Activated naive CD4-positive, alpha-beta T cell treated with anti-CD3 and anti-CD28 coated beads for 36 hours (primary cell): ENCODE measurements at places on chromosomes 7 and 10. TPM values are rescaled to one million over a fixed set of nuclear protein-coding genes. Genes with fewer than 3 reads are reported as not detected.

SLC39A12 gene
- not detected for total RNA-seq

DNA sequence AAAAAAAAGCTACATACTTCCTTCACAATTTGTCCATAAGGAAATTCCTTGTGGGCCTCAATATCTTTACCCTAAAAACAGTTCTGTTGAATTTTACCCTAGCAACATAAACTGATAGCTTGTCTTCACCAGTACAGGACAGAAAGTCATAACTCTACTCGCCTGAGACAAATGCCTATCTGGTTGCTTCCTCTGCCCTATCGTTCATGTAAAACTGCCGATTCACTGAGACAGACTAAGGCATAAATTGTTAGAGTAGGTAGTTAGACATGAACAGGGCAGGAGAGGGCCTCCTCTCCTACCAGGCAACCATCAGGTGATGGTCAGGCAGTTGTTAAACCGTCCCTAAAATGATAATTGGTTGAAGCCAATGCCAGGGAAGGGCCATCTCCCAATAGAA, 25.0 kb downstream of the IFIT3 start:
- no peaks in the 10 kb centered on the region for H3K36me3 ChIP-seq
- peaks cover 34% of the 10 kb centered on the region for H3K4me1 ChIP-seq
- no peak for DNase-seq

GRCh38 chr10:123390874-123391273, 236.7 kb downstream of the BUB3 start:
- peaks cover 1% of the 10 kb centered on the region for H3K36me3 ChIP-seq
- H3K4me1 ChIP-seq = no peaks in the 10 kb centered on the region
- DNase-seq = no peak
- no peaks in the 10 kb centered on the region for H3K27me3 ChIP-seq
- H3K27ac ChIP-seq = no peak overlapping the region
- H3K4me3 ChIP-seq = no peak overlapping the region

ACTL6B gene
- total RNA-seq = not detected

- H3K4me3 ChIP-seq = no peak overlapping the region
- H3K27ac ChIP-seq = no peak overlapping the region
- H3K4me1 ChIP-seq = peaks cover 28% of the 10 kb centered on the region
- peak; percentile 3 for DNase-seq
Measured at GRCh38 chr10:132624847-132625471, 87.4 kb downstream of the INPP5A start.

GRCh38 chr10:121567569-121567968, 30.7 kb downstream of the FGFR2 start:
- no peaks in the 10 kb centered on the region for H3K36me3 ChIP-seq
- H3K4me3 ChIP-seq = no peak overlapping the region
- DNase-seq = no peak
- H3K27me3 ChIP-seq = no peaks in the 10 kb centered on the region
- H3K4me1 ChIP-seq = no peaks in the 10 kb centered on the region
- no peak overlapping the region for H3K27ac ChIP-seq

- no peaks in the 10 kb centered on the region for H3K36me3 ChIP-seq
- no peaks in the 10 kb centered on the region for H3K27me3 ChIP-seq
- no peak overlapping the region for H3K27ac ChIP-seq
- H3K4me3 ChIP-seq = no peak overlapping the region
- no peak for DNase-seq
- H3K4me1 ChIP-seq = no peaks in the 10 kb centered on the region
Measured at GRCh38 chr10:130484468-130485180, 348.4 kb downstream of the GLRX3 start.

DNA sequence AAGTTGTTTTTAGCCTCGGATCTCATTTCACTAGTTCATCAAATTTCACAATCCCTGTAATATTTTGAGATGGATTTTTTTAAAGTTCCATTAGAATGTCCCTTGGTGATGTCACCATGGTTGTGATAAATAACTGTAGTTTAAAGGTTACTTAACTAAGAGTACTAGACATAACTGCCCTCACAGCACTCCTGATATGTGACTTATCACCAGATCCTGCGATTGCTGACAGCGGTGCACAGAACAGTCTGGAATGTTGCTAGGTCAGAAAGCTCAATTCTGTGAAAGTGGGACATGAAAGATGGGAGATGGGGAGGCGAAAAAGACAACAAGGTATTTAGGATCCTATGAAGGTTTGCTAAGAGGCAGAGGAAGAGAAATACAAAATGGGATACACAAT, 40.2 kb downstream of the FAM13C start:
- DNase-seq = no peak
- no peaks in the 10 kb centered on the region for H3K4me1 ChIP-seq
- H3K36me3 ChIP-seq = no peaks in the 10 kb centered on the region

GRCh38 chr7:157274991-157275427, 61.8 kb upstream of the DNAJB6 start:
- H3K4me3 ChIP-seq = no peak overlapping the region
- no peak overlapping the region for H3K27ac ChIP-seq
- DNase-seq = no peak
- peaks cover 16% of the 10 kb centered on the region for H3K4me1 ChIP-seq

DNA sequence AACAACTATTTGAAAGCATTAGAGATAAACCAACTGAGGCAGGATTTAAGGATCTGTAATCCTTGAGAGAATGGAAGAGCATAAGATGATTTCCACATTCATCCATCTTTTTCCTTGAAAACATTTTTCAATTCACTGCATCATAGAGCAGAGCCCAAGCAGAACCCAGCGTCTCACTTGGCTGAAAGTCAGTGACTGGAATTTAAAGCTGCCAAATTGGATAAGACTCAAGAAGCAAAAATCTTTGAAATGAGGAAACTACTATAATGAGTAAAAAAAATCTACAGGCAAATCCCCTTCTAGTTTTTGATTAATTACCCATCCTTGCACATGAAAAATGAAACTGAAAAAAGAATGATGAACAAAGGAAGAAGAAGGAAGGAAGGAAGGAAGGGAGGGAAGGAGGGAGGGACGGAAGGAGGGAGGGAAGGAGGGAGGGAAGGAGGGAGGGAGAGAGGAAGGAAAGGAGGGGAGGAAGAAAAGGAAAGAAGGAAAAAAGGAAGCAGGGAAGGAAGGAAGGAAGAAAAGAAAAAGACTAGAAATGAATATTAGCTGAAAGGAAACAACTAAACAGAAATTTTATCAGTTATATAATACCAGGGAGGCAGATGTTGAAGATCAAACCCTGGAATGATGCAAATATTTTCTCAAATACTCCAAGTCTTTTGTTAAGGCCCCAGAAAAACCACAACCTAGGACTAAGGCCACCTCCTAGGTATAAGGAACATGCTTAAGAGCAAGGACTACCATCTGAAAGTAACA, 336.3 kb upstream of the MAGI2 start:
- no peaks in the 10 kb centered on the region for H3K4me1 ChIP-seq
- H3K27me3 ChIP-seq = no peaks in the 10 kb centered on the region
- no peaks in the 10 kb centered on the region for H3K36me3 ChIP-seq
- no peak overlapping the region for H3K4me3 ChIP-seq
- H3K27ac ChIP-seq = no peak overlapping the region

GRCh38 chr7:150838965-150839650, 13.2 kb upstream of the AOC1 start:
- no peak for DNase-seq
- no peak overlapping the region for H3K4me3 ChIP-seq
- no peaks in the 10 kb centered on the region for H3K27me3 ChIP-seq
- H3K27ac ChIP-seq = no peak overlapping the region

DNA sequence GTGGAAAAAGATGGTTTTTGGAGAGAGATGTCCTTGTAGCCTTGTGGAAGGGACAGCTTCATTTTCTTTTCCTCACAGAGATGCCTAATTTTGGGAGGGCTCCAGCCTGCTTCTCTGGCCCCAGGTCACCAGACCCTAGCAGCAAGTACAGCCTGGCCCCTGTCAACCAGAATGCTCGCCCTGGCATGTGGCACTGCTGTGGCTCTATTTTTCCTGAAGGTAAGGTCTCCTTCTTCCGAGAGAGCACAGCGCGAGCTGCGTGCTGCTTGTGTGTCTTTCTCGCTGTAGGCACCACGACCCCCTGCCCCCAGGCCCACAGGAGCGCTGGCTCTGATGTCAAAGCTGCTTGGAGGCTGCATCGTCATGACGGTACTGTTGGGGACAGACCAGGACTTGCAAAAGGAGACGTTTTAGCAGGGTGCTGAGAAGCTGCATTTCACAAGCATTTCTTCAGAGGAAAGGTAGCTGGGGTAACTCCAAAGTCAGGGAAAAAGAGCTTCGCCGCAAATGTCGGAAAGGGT, 58.7 kb downstream of the CLEC2L start:
- DNase-seq = no peak
- H3K27ac ChIP-seq = no peak overlapping the region
- H3K4me1 ChIP-seq = no peaks in the 10 kb centered on the region
- peaks cover 6% of the 10 kb centered on the region for H3K36me3 ChIP-seq
- H3K27me3 ChIP-seq = no peaks in the 10 kb centered on the region

TPK1 gene
- total RNA-seq = 26.4 TPM

ANXA8 gene
- not detected for total RNA-seq

DNA sequence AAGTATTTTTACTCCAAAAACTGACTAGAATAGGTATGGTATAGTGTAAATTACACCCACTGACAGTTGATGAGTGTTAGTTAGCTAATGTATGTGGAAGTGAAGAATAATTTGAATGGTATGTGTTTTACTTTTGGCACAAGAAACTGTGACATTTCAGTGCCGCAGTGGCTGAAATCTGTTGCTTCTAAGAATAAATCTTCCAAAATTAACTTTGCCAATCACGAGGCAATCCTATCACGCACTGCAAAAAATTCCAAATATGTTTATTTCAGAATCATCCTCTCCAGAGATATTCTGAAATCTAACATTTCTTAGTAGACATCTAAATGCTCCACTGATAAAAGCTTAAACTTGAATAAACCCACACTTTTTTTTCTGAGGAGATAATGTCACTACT, 61.2 kb downstream of the PCLO start:
- H3K4me3 ChIP-seq = no peak overlapping the region
- no peaks in the 10 kb centered on the region for H3K36me3 ChIP-seq
- no peaks in the 10 kb centered on the region for H3K27me3 ChIP-seq
- DNase-seq = no peak

DNA sequence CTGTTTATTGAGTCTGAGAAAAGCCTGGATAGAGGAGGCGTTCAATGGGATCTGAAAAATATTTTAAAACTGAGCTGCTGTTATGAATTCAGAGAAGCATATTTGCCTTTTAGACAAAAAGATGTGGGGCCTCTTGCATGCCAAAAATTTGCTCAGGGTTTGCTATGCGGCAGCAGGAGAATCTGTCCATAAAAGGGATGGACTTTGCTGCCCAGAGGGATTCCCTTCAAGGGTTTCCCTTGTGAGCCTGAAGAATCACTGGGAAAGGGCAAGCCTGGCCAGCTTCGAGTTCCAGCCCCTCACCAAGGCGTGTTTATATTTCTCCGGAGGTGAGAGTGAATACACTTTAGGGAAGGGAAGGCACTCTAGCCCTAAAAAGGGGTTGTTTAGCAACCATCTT, 55.5 kb upstream of the CALD1 start:
- H3K36me3 ChIP-seq = peaks cover 1% of the 10 kb centered on the region
- DNase-seq = no peak
- H3K27me3 ChIP-seq = no peaks in the 10 kb centered on the region
- H3K4me1 ChIP-seq = no peaks in the 10 kb centered on the region
- H3K4me3 ChIP-seq = no peak overlapping the region

DNA sequence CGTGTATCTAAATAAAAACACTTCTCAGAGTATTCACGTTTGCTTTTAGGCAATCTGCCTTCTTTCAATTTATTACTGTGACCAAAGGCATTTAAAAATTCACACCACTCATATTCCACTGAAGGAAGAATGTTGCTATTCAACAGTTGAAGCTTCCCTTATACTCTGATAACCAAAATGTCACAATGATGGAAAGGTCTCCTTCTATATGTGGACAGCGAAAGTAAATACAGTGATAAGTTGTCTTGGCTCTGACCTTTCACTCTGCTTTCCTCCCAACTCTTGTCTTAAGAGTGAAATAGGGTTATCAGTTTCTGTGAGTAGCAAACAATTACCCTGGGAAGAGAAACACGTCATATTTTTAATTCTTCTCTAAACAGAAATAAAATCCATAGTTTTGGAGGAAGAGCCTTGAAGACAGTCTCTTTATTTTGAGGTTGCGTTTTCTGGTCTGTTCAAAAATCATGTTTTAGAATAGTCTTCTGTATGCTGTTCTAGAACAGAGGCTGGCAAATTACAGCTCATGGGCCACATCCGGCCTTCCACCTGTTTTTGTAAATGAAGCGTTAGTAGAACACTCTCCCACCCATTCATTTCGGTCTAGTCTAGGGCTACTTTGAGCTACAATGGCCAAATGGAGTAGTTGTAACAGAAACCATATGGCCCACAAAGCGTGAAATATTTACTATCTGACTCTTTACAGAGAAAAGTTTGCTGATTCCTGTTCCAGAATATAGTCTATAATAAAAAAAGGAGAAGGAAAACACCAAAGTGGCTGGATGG, 41.3 kb downstream of the ETV1 start:
- no peaks in the 10 kb centered on the region for H3K36me3 ChIP-seq
- H3K4me1 ChIP-seq = no peaks in the 10 kb centered on the region
- no peak overlapping the region for H3K27ac ChIP-seq
- DNase-seq = no peak

SPAG6 gene
- total RNA-seq = not detected

HOXA9 gene
- not detected for total RNA-seq

- no peaks in the 10 kb centered on the region for H3K27me3 ChIP-seq
- no peak overlapping the region for H3K4me3 ChIP-seq
- no peak for DNase-seq
- H3K36me3 ChIP-seq = no peaks in the 10 kb centered on the region
- no peak overlapping the region for H3K27ac ChIP-seq
Measured at GRCh38 chr10:125035136-125035535, 93.2 kb downstream of the ZRANB1 start.

NACAD gene
- total RNA-seq = 0.05 TPM

AMPH gene
- total RNA-seq = not detected

DNA sequence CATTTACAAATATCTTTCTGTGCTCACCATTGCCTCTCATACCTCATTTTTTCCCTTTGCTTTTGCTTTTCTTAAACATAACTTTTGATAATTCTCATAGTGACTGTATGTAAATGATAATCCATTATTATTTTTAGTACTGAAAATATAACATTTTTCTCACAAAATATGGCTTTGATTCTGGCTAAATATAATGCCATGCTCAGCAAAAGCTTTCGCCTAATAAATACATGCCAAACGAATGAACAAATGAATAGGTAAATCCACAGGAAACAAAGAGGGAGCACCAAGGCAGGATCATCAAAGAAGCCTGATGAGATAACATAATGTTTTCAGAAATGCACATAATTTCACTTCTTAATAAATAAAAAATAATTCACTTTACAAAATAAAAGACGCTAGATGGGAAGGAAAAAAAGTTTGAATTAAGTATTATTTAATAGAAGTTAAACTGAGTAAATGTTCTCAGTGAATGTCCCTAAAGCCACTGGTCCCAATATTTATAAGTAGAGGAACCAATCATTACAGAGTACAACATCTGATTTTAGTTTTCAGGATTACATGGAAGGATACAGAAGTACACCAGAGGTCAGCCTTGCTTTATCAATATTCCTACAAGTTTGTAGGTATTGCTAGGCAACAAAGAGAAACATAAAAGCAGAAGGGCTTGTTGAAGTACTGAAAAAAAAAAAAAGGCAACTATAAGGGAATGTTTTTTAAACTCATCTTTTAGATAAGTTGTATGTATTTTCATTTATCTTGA, 52.3 kb downstream of the RNLS start:
- H3K27me3 ChIP-seq = no peaks in the 10 kb centered on the region
- no peak for DNase-seq
- H3K27ac ChIP-seq = no peak overlapping the region
- H3K4me3 ChIP-seq = no peak overlapping the region
- no peaks in the 10 kb centered on the region for H3K36me3 ChIP-seq
